ENCODE measurements at places on chromosomes 5 and 9. TPM values are rescaled to one million over a fixed set of nuclear protein-coding genes. Genes with fewer than 3 reads are reported as not detected.

The GMCL2 gene
- total RNA-seq, result 0.07 TPM

The CORO2A gene
- 0.92 TPM for total RNA-seq

The TMC1 gene
- not detected for total RNA-seq

The PCDHB6 gene
- not detected for total RNA-seq

The FAM81B gene
- total RNA-seq, result not detected

DNA sequence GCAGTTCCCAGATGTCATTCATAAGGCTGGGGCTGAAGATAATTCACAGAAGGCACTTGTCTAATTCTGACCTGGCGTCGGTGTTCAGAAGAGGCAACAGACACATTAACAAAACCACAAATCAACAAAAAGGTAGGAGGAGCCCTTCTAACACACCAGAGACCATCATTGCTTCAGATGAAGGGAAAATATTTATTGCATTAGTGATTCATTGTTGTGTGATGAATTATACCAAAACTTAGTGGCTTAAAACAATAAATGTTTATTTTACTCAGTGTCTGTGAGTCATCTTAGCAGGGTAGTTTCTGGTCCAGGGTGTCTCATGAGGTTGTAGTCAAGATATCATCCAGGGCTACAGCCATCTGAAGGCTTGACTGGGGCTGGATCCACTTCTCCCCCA lies 91.3 kb upstream of the KIF2A start:
- DNase-seq, result no peak
- no peak overlapping the region for H3K27ac ChIP-seq
- H3K4me3 ChIP-seq, result no peak overlapping the region
- no peaks in the 10 kb centered on the region for H3K36me3 ChIP-seq
- peaks cover 27% of the 10 kb centered on the region for H3K27me3 ChIP-seq

DNA sequence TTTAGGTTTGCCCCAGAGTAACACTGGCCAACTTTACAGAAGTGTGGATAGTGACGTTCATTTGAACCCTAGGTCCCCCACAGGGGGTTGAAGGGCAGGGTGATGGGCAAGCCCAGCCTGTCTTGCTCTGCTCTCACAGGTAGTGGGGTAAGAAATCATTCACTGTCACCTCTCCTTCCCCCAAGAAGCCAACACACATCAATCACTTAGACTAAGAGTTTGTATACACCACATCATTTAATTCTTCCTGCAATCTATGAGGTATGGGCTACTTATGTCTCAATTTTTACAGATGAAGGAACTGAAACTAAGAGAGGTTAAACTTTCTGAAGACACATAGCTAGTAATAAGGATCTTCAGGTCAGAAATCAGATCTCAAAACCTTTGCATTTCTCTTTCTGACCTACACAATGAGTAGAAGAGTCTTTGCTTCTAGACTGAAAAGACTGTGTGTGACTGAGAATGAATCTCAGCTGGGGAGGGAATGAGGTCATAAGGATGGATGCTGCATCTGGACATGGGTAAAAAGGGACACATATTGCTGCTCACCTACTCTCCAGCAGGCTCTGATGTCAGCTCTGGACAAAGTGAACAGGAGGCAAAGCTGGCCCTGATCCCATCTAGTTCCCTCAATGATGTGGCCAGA lies 81.0 kb upstream of the EQTN start:
- H3K4me1 ChIP-seq, result peaks cover 25% of the 10 kb centered on the region

DNA sequence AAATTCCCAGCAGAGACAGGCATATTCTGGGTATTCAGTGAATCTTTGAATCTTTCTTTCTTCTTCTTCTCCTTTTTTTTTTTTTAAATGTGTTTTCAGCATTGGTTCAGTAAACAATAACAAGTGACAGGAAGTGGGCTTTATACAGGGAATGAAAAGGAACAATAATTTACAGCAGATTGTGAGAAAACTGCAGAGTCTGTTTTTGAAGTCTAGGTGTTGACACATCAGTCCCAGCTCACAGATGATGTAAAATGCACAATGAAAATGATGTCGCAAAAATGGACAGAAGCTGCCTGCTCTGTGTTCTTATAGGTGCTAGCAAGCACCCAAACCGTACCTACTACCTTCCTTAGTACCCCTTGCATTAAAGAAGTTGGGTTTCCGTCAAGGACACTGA lies 38.8 kb downstream of the TNC start:
- H3K4me1 ChIP-seq, result no peaks in the 10 kb centered on the region
- H3K27ac ChIP-seq, result no peak overlapping the region
- H3K4me3 ChIP-seq, result no peak overlapping the region
- DNase-seq, result no peak

DNA sequence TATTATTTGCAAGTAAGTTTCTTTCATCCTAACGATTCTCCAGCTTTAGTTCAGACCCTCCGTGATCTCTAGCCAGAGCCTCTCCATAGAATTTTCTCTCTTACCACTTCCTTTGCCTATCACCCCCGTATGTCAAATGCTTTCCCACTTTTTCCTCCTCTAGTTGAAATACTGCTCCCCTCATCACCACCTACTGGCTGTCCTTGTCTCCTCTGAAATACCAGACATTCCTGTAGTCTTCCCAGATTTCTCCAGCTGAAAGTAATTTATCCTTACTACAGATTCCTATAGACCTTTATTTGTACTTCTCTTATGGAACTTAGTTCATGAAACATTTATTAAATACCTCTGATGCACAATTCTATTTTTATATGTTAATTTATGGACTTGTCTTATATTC lies 36.0 kb upstream of the GLIPR2 start:
- no peaks in the 10 kb centered on the region for H3K27me3 ChIP-seq
- H3K4me1 ChIP-seq, result peaks cover 12% of the 10 kb centered on the region
- no peak overlapping the region for H3K4me3 ChIP-seq

DNA sequence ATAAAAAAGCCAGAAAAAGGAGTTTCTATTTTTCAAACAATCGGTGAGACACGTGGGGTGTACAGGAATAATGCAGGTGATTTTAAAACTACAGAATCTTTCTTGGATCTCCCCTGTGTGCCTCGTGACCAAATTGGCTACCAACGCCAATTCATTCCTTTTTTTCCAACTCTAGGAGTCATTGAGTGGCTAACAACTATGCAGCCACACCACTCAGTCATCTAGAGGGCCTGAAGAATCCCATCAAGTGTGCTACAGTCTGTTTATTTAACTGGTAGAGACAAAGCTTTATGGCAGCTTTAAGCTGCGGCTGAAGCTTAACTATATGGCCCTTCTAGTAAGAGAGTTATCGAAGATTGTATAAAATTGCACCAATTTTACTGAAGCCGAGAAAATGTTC lies 113.1 kb upstream of the NIPBL start:
- H3K4me1 ChIP-seq, result no peaks in the 10 kb centered on the region
- peaks cover 15% of the 10 kb centered on the region for H3K27me3 ChIP-seq
- H3K36me3 ChIP-seq, result no peaks in the 10 kb centered on the region
- H3K4me3 ChIP-seq, result no peak overlapping the region
- no peak for DNase-seq
- H3K27ac ChIP-seq, result no peak overlapping the region

DNA sequence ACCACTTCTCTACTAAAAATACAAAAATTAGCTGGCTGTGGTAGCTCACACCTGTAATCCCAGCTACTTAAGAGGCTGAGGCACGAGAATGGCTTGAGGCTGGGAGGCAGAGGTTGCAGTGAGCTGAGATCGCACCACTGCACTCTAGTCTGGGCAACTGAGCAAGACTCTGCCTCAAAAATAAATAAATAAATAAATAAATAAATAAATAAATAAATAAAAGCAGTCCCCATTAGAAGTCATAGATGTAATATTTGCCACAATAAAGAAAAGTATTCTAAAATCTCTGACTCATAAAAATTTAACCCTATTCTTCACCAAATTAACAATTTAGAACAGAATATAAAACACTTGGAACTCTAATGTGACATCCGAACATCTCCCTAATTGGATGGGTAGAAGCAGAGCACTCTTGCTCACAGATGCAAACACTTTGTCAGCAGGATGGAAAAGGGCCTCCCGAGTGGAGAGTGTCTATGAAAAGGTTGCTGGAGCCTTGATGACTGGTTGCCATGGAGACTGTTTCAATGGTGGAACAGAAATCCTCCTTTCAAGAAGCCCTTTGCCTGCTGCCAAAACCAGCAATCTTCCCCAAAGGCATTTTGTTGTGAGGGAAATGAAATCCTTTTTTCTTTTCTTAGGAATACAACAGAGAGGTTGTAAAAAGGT lies 38.9 kb upstream of the TRAF1 start:
- no peak overlapping the region for H3K4me3 ChIP-seq
- no peaks in the 10 kb centered on the region for H3K4me1 ChIP-seq
- no peak for DNase-seq
- peaks cover 23% of the 10 kb centered on the region for H3K27me3 ChIP-seq

DNA sequence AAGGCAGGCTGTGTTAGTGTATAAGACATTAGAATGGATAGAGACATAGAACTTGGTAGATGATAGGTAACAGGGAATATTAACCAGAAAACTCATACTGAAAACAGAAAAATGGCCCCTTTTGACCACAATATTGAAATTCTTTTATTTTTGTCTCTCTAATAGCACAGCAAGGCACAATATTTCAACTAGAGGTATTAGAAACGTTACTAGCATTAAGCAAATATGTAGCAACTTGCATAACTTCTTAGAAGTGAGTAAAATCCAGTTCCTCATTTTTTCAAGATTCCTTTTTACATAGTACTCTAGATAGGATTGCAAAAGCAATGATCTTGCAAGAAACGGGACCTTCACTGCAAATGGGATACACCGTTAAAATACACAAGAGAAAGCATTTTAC lies 102.7 kb upstream of the VCAN start:
- H3K27me3 ChIP-seq, result peaks cover 3% of the 10 kb centered on the region
- H3K4me1 ChIP-seq, result no peaks in the 10 kb centered on the region
- no peaks in the 10 kb centered on the region for H3K36me3 ChIP-seq
- H3K4me3 ChIP-seq, result no peak overlapping the region

- peak overlapping the region; percentile 61 for H3K4me3 ChIP-seq
- peak overlapping the region; percentile 50 for H3K27ac ChIP-seq
- H3K36me3 ChIP-seq, result peaks cover 42% of the 10 kb centered on the region
- peaks cover 28% of the 10 kb centered on the region for H3K4me1 ChIP-seq
Observed at GRCh38 chr9:2053883-2054845, 39.0 kb downstream of the SMARCA2 start.

- no peak overlapping the region for H3K4me3 ChIP-seq
- no peaks in the 10 kb centered on the region for H3K27me3 ChIP-seq
- H3K36me3 ChIP-seq, result no peaks in the 10 kb centered on the region
- H3K4me1 ChIP-seq, result no peaks in the 10 kb centered on the region
- H3K27ac ChIP-seq, result no peak overlapping the region
Observed at GRCh38 chr5:93206203-93206602, 374.8 kb downstream of the NR2F1-AS1 start.

GRCh38 chr9:7454624-7455023 lies 345.0 kb downstream of the DMAC1 start:
- no peak overlapping the region for H3K27ac ChIP-seq
- peaks cover 11% of the 10 kb centered on the region for H3K27me3 ChIP-seq
- H3K4me3 ChIP-seq, result no peak overlapping the region
- DNase-seq, result no peak
- H3K4me1 ChIP-seq, result no peaks in the 10 kb centered on the region
- H3K36me3 ChIP-seq, result no peaks in the 10 kb centered on the region

DNA sequence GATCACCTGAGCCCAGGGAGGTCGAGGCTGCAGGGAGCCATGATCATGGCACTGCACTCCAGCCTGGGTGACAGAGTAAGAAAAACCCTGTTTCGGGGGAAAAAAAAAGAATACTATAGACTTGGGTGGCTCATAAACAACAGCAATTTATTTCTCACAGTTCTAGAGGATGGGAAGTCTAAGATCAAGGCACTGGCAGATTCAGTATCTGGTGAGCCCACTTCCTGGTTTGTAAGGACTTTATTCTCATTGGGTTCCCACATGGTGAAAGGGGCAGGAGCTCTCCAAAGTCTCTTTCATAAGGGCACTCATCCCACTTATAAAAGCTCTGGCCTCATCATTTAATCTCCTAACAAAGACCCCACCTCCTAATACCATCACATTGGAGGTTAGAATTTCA lies 8.7 kb downstream of the HINT1 start:
- H3K27ac ChIP-seq, result no peak overlapping the region
- H3K36me3 ChIP-seq, result peaks cover 55% of the 10 kb centered on the region
- H3K4me3 ChIP-seq, result no peak overlapping the region
- H3K27me3 ChIP-seq, result no peaks in the 10 kb centered on the region

DNA sequence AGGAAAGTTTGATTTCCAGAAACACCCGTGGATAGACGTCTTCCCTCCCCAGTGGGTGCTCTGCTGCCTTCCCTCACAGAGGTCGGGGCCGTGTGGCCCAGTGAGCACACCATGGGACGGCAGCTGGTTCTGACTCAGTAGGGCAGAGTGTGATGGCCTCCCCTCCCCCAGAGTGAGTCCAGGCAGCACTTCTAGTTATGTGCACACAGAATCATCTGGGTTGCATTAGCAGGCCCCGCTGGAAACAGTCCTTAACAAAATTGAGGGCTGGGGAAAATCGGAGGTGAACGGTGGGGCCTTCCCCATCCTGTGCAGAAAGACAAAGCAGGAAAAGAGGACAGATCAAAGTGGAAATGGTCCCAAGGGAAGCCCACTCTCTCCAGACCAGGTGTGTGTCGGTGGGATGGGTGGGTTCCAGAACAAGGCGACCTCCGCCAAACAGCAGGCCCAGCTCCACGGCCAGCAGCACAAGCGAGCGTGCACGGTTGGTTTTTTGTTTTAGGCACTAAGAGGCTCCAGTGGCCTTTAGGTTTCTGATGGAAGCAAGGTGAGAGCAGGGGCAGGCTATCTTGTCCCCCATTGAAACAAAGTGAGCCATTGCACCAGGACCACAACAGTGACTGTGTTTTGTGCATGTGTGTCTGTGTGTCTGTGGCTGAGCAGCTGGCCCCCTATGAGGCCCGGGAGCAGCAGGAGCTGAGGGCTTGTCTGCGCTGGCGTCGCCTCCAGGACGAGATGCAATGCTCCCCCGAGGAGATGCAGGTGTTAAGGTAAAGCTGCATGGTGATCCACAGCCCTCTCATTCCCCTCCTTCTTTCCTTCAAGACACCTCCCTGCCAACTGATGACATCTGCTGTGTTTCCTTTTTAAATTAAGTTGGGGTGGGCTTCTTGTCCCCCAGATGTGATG lies 201.5 kb downstream of the AOPEP start:
- H3K36me3 ChIP-seq, result no peaks in the 10 kb centered on the region
- H3K4me1 ChIP-seq, result no peaks in the 10 kb centered on the region
- DNase-seq, result no peak
- H3K4me3 ChIP-seq, result no peak overlapping the region
- no peaks in the 10 kb centered on the region for H3K27me3 ChIP-seq

GRCh38 chr5:97119007-97119390 lies 23.4 kb downstream of the LIX1 start:
- no peak for DNase-seq
- no peak overlapping the region for H3K4me3 ChIP-seq
- no peak overlapping the region for H3K27ac ChIP-seq
- H3K36me3 ChIP-seq, result no peaks in the 10 kb centered on the region
